ENCODE measurements at places on chromosomes 12 and 14.

- DNase-seq, result no peak
These were observed 501.1 kb downstream of the NAV3 start for GRCh38 chr12:78331753-78332152.

GRCh38 chr14:22598896-22599244 lies 770 bp downstream of the ABHD4 start:
- DNase-seq, result no peak

- DNase-seq, result no peak
These were observed 51.8 kb downstream of the SCAF11 start for GRCh38 chr12:45938566-45938965.

DNA sequence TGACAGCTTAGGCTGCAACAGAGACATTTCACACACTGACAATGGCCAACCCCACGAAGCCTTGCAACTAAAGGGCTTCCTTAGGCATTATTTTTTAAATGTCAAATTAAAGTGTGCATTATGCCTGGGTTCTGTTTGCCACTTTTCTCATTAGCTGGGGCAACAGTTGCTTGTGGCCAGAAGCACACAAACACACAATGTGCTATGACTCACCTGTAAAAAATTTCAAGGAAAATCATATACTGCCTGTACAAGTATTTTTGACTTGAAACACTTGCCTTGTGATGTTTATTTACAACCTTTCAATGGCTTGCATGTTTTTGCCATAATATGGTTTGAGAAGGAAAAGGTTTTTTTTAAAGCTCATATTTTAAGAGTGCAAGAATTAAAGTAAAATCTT lies 1.9 kb downstream of the NTN4 start:
- no peak for DNase-seq

- DNase-seq, result no peak
These were observed 925.1 kb upstream of the ATXN7L3B start for GRCh38 chr12:73612551-73612950.

- no peak for DNase-seq
These were observed 9.9 kb downstream of the DPF3 start for GRCh38 chr14:72883961-72884360.
